ENCODE measurements at places on chromosomes 7 and 10.

DNA sequence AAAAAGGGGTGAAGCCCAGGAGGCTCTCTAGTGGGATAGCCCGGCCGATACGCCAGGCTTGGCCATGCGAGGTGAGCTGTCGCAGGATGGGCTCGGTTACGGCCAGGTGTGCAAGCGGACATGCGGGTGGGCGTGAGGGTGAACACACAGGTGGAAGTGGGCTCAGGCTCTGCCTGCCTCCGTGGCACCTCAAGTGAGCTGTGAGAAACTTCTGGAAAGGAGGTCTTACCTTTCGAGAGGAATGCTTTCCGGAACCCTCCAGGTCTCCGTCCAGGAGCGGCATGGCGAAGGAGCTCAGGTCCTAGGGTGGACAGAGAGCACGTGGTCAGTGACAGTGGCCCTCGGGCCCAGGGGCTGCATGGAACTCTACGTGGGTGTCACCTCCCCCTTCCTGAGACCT, 90.7 kb downstream of the PRKAG2 start:
- DNase-seq = no peak

DNA sequence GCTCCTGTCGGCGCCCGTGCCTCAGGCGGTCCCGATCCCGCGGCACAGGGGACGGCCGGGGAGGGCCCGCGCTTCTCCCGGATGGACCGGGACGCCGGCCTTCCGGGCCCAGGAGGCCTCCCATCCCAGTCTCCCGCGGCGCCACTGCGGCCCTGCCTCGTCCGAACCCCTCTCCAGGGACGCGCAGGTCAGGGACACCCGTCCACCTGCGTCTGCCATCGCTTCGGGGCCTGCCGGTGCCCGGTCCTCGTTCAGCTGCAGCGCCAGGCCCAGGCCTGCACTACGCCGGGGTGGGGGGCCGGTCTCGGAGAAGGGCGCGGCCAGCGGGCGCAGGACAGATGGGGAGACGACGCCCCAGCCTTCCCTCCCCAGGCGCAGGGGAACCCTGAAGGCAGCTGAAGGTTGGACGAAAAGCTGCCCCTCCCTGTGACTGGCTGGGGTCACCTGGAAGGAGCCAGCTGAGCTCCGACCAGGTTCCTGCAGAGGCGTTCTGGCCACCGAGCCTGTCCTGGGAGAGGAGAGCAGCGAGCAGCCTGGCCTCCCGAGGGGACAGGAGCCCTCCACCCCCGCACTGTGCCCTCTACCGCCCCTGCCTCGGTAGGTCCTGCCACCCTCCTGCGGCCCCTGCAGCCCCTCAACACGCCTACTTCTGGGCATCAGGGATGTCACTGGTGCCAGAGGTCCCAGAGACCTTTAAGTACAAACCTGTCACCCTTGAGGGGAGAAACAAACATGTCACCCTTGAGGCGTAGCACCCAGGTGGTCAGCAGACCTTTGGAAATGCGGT, 84.3 kb downstream of the LANCL2 start:
- no peak for DNase-seq

GRCh38 chr10:86207226-86207625, 159.4 kb downstream of the GRID1 start:
- DNase-seq = no peak

GRCh38 chr7:68304536-68304935, 1293.7 kb upstream of the AUTS2 start:
- no peak for DNase-seq

- no peak for DNase-seq
Observed at GRCh38 chr7:111953611-111954010, 252.6 kb downstream of the DOCK4 start.

GRCh38 chr7:47512481-47513176, 69.3 kb downstream of the TNS3 start:
- no peak for DNase-seq

DNA sequence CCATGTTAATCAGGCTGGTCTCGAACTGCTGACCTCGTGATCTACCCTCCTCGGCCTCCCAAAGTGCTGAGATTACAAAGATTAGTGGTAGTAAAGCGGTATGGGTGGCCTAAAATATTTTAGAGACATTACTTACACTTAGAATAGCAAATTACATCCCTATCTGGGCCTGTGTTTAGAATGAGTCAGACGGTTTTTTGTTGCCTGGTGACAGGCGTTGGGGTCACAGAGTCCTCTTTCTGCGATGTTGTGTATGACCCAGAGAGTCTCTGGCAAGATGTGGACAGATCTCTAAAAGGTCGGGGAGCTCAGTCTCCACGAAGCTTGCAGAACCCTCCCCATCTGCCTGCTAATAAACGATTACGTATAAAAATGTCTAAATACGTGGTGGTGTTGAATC, 39.6 kb upstream of the PRKCQ start:
- no peak for DNase-seq

- no peak for DNase-seq
Observed at GRCh38 chr7:29078311-29079260, 67.8 kb downstream of the CPVL start.

GRCh38 chr7:148567524-148567923, 23.0 kb upstream of the C7orf33 start:
- DNase-seq = no peak

DNA sequence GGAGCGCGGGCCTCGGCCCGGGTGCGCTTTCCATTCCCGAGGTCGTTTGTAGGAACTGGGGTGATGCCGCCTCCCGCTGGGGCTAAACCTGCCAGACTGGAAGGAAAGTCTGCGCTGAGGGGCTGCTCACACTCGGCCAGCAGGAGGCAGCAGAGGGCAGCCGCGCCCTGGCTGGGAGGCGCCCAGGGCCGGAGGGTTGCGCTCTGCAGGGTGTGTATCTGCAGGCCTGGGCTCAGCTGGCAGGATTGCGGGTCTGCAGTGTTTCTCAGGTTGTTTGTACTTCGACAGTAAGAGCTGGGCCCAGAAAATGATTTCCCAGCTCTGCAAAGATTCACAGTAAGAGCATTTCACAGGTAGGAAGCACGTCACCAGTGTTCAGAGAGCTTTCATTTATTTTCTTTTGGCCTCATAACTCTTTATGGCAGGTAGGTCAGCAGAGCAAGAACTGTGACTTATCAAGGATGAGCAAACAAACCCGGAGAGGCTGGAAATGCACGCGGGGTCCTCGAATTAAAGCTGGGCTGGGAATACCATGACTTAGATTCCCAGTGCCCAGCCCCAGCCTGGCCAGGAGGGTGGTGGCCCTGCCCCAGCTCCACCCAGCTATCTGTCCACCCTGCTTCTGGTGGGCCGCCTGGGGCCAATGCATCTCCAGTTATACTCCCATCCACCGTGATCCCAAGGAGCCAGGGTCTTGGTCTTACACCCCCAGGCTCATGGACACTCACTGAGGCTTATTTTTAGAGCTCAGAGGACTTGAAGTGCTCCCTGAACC, 15.2 kb upstream of the PPP2R2D start:
- peak; percentile 18 for DNase-seq

DNA sequence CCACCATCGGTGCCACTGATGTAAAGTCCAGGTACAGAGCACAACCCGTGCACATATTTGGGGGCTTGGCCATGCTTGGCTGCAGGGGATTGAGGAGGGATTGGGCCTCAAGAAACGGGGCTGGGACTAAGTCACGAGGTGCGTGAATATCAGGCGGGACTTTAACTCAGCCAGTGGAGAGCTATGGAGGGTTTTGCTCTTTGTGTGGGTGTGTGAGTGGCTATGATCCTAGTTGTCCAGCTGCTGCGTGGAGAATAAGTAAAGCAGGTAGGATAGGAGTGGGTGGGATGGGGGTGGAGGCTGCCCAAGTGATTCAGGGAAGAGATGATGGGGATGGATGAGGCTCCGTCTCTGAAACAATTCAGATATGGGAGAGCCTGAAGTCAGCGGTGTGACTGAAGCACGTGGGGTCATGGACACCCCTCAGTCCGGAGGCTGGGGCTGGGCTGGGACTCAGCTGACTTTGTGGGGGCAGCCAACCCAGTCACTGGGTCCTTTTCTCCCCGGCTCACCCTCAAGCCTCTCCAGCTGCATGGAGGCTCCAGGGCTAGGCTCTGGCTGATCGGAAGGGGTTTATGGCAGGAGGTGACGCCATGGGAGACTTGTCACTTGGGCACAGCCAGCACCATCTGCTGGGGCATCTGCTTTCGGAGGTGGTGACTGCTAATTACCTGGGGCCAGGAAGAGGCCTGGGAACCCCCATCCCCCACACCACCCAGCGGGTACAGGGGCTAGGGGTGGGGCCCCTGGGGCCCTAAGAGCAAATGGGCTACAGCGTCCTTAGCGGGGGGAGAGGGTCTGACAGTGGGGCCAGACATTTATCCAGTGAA, 1.7 kb upstream of the LFNG start:
- no peak for DNase-seq

DNA sequence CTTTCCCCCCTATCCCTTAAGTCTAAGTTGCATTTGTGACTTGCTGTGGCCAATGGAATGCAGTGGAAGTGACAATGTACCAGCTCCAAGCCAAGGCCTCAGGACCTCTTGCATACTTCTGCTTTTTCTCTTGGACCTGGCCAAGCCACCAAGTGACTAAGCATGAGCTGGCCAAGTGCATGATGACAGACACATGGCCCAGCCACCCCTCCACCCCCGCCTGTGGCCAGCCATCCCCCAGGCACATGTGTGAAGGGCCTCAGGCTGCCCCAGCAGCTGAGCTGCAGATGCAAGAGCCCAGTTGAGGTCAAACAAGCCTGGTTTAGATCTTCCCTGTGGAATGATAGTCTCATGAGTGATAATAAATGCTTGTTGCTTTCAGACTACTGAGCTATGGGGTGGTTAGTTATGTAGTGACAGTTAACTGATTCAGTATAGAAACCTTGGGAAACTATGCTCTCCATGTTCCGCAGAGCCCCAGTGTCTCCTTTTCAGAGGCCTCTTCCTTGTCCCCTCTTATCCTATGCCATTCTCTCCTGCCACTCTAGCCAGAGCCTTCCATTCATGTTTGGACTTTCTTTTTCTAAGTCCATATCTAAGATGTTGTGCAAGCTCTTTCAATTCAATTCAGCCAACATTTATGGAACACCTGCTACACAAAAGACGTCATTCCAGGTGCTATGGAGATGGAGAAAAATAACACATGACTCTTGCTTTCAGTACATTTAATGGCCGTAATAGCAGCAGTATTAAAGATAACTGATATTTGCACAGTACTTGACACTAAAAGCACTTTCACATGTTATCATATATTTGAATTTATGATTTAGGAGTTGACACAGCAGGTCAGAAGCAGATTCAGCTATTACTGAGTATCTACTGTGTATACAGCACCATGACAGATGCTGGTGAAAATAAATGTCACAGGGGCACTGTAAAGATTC, 55.5 kb upstream of the LOXL4 start:
- DNase-seq = no peak

DNA sequence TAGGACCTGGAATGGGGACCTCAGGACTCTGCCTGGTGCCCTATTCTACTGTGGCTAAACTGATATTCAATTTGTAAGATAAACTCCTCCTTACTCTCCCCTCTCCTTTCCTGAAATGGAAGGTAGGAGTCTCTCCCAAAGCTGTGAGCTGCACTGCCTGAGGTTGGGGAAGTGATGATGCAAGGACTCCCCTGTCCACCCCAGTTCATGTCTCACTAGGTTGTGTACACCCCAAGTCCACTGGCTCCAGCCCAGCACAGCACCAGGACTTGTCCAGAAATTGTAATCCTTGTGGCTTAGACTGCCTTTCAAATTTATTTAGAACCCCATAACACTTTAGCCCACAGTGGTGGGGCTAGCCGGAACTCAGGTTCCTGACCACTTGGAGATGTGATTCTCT, 247.2 kb upstream of the CTBP2 start:
- DNase-seq = no peak

DNA sequence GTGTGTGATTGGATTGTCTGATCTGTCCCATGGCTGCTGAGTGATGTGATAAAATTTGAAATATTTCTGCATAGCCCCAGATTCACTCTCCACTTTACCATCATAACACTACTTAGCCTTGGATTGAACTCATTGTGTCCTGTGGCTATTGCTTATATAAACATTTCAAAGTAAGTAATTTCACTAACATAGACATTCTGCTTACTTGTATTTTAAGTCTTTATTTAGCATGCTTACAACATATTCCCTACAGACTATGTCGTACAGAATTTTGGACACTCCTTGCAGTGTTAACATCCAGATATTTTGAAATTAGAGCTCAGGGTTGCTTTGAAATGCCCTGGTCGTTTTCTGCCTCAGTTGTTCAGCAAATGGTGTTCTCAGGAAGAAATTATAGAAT, 117.6 kb downstream of the LRRC4 start:
- no peak for DNase-seq

DNA sequence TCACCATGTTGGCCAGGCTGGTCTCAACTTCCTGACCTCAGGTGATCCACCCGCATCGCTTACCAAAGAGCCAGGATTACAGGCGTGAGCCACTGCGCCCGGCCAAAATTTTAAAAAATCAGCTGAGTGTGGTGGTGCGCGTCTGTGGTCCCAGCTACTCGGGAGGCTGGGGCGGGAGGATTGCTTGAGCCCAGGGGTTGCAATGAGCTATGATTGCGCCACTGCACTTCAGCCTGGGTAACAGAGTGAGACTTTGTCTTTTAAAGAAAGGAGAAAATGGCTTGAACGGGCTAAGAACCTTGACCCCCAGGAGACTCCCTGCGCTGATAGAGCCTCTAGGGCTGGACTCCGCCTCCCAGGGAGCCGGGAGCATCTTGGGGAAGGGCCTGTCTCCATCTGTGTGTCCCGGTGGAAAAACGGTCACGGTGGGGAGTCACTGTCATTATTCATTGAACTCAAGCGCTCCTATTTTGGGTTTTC, 760 bp upstream of the KCTD7 start:
- no peak for DNase-seq

DNA sequence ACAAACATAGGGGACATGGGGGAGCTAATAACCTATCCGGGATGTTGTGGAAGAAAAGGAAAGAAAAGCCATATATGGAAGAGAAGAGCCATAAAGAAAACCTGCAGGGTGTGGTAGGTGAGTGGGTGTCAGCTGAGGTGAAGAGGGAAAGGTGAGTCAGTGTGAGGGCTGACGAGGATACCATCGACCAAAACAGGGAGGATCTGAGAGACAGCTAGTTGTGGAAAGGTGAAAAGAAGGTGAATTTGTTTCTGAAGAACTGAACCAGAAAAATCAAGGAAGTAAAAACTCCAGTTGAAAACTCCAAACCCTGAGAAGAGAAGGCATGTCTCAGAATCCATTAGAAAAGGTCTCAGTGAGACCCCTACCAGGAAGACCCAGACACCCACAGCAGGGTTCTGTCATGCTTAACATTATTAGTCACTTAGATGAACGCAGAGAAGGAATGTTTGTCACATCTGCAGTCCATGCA, 4.1 kb downstream of the BLNK start:
- DNase-seq = no peak

DNA sequence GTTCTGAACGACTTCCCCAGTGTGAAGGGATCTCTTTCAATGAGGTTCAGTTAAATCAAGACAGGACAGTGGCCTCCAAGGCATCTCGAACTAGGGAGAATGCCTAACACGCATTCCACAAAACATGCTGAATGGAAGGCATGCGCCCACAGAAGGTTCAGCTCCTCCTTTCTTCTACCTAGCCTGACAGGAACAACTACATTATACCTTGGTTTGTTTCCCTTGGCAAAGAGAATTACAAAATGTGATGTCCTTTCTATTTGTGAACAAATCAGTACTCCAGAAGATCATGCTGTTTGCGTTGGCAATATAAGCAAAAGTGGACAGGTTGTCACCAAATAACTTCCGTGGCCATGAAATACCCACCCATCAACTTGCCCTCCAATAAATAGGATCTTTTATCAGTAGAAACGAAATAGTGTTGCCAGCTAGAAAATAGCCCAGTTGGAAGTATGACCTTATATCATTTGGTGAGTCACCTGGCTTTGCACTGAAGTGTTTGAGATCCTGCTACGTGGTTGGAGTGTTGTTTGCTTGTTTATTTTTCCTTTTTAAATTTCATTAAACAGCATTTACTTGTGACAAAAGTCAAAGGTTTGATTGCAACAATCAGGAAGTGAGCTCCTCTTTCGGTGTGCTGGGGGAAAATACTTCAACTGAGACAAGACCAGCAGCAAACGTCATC, 117.0 kb upstream of the FAM204A start:
- no peak for DNase-seq
